Hematopoietic multipotent progenitor cell treated with erythropoietin and hydrocortisone succinate and interleukin-3 and kit ligand, for 4 days (in vitro differentiated cells): ENCODE measurements at places on chromosomes 1 and 21.

DNA sequence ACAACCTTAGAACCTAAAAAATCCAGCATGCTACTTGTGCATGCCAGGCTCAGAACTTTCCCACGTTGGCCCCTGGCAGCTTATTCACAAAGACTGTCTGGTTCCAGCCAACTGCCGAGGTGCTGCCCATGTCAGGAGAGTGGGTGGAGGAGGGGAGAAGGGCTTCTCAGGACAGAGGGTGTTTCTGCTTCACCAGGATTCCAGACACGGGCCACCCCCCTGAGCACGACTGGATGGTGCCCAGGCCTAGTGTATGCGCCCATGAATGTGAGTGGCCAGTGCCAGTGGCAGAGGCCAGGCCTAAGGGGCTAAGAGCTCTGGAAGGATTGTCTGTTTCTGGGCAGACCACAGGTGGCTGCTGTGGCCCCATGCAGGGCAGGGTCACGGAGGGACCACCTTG is 148.2 kb upstream of the COL6A1 start:
- no peak for DNase-seq

DNA sequence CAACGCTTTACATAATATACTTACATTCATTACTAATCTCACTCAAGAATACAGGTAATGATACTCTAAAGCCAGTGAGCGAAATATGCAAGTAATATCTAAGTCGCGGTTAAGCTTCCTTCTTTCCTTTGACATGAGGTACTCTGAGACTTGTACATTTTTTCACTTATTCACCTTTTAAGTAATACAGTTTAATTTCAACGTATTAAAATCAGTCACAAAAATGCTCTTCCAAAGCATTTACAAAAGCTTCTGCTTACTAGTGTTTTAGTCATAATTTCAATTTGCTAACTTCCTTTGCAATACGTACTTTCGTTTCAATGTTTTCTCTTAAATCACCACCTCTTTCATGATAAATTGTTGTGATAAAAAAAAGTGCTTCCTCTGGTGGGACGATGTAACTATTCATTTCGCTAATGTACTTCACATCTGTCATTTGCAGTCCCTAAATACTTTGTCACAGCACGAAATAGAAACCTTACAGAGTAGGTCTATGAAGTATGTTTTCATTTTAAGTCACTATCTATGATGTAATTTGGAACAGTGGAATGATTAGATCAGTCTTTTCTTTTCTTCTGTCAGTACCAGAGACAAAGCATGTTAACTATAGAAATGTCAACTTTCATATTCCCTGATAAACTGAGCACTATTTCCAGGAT is 34.0 kb upstream of the ADGRL4 start:
- DNase-seq: peak; percentile 4

GRCh38 chr1:236377832-236378535 is 16.1 kb upstream of the EDARADD start:
- DNase-seq: no peak

DNA sequence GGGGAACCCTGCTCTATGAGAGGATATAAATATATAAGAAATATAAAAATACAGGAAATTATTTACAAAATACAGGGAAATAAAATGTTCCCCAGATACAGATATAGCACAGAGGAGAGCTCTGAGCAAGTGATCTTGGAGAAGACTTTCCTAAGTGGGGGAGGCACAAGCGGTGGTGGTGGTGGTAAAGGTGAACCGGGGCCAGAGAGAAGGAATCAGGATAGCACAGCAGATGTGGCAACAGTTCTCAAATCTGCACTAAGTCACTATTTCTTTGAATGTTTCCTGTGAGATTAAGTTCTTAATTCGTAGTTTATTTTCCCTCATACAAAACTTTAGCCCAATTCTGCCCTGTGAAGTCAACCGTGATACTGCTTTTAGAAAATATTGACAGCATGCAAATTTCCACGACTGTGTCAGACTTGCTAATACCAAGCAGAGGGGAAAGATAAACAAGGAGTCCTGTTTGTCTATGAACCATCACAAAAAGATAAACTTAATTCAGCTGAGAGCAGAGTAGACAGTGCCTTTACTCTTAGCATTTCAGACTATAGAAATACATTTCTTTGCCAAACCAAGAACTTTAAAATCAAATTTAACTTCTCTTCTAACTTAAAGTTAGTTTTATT is 237.5 kb upstream of the POGK start:
- DNase-seq: no peak

- DNase-seq: no peak
These were observed 28.7 kb upstream of the PWP2 start for GRCh38 chr21:44078411-44078981.

DNA sequence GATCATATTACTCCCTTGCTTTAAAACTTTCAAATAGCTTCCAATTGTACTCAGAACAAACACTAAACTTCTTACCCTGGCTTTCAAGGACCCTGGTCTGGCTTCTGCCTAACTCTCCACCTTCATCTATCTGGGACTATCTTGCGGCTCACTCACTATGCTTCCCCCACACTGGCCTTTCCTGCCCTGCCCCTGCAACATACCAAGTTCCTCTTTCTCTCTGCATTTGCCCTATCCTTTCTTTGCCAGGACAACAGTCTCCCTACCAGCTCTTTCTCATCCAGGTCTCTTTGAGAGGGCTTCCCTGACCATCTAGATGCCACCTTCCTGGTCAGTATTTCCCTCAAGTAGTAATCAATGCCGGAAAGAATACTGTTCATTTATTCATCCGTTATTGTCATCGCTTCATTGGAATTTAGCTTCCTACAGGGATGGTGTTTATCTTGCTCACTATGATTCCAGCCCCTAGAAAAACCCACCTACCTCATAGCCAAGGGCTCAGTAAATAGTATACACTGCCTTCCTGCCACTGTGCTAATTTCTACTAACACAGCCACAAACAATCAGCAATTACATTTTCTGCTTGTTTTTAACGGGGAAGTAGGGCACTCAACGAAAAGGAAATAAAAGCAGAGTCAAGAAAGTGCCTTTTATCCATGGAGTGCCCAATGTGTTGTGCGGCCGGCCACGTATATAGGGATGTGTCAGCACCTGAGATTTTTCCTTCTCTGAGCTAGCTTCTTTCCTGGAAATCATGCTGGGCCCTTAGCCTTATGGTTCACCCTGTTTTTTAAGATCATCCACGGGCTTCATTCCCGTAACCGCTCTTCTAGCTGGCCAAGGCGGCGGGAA is 521 bp upstream of the CDC7 start:
- peak; percentile 87 for DNase-seq

DNA sequence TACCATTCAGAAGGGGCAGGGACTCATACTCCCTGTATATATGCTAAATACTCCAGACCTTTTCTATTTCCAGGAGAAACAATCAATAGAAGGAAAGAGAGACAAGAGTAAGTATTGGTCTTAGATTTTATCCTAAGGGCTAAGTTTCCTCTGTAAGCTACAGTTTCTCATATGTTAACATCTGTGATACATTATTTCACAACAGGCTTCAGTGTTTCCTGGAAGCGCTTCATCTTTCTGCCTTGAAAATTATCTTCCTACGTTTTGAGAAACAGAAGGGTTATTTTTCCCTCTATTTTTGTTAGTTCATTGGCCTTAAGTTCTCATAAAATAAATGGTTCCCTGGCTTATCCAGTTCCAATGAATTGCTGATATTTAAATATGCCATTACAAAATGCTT is 15.6 kb downstream of the FMO1 start:
- DNase-seq: no peak

- DNase-seq: peak; percentile 57
These were observed 295.2 kb downstream of the HLX start for GRCh38 chr1:221174330-221174993.

DNA sequence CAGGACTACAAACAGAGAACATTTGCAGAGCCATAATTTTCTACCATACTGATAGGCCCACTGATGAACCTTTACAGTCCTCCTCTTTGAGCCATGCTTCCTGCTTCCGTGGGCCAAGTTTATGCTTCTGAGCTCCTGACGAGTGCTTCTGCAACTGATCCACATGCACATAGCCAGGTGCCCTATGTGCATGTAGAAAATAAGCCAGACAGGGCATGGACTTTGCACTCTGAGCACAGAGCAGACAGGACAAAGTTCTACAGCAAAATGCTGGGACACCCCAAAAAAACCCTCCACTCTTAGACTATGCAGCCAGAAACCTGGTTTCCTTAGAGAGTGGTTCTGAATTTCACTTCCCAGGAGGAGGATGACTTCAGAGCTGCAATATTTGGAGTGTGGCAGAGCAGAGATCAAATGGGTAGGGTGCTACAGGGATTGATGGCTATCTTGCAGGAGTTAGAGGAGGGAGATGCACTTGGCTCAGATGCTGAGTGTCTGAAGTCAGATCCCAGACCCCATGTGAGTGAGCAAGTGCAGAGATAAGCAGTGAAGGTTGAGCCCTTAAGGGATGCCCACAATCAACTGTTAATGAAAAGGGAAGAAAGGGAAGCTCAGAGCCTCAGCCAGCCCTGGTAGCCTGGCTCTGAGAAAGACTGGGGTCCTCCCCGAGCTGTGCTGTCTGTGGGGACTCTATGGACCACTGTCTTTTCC is 230.9 kb downstream of the DUSP10 start:
- DNase-seq: no peak

DNA sequence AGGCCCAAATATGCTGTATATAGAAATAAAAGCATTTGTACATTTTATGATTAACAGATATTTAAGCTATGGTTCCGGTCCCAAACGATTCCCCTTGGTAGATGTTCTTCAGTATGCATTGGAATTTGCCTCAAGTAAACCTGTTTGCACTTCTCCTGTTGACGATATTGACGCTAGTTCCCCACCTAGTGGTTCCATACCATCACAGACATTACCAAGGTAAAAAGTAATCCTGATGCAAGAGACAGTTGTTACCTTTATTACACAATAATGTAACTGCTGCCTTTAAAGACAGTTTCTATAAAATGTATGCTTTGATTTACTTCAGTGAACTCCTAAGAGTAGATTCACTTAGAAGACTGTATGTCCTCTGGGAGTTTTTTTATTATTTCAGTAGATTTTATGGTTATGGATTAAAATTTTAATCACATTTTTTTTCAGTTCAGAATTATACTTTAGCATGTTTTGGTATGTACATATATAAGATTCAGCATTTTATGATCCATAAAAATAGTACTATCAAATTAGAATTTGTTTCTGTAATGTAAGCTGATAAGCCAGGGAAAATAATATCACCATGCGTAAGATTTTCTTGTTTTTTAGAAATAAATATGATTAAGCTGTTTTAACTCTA is 96.5 kb downstream of the USP25 start:
- DNase-seq: peak; percentile 73

- DNase-seq: no peak
These were observed 69.2 kb upstream of the SGIP1 start for GRCh38 chr1:66464802-66465201.

DNA sequence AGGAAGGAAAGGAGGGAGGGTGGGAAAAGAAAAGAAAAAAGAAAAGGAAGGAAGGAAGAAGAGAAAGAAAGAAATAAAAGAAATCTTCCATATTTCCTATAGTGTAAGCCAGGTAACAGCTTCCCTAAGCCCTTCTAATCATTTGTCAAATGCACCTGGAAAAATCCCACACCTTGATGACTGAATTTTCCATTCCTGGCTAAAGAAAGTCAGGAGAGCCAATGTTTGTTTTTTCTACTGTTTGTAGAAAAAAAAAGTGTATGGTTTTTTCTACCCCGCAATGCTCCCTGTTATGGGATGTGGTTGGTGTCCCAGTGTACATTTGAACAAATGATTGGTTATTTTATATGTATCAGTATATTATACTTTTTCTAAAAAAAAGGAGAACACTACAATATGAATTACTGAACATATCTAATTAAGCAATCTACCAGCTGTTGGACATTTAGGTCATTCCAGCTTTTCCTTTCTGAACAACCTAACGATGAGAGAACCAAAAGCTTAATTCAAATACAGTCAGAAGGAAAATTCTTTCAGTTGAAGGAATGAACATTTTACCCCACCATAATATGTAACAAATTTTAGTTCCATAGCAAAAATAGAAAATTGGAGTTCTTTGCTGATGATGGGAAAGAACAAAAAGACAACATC is 355.0 kb downstream of the SETD4 start:
- DNase-seq: no peak

DNA sequence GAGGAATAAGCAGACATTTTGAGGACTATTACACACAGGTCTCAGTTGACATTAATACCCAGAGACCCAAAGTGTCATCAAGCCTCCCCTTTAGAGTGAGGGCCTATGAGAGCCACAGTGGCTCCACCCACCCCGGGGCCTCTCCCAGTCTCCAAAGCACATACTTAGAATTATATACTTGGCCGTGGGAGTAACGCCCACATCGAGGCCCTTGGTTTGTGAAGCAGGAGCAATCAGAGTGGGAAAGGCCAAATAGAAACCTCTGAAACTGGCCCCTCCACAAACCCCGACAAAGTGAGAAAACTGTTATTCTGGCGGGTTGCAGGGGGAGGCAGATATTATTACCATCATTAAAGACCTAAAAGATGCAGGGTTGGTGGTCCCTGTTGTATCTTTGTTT is 7.0 kb upstream of the DESI2 start:
- no peak for DNase-seq

GRCh38 chr1:225934711-225935110 is 6.3 kb downstream of the LEFTY2 start:
- no peak for DNase-seq

- no peak for DNase-seq
These were observed 112.9 kb downstream of the ST6GALNAC3 start for GRCh38 chr1:76187436-76187835.

DNA sequence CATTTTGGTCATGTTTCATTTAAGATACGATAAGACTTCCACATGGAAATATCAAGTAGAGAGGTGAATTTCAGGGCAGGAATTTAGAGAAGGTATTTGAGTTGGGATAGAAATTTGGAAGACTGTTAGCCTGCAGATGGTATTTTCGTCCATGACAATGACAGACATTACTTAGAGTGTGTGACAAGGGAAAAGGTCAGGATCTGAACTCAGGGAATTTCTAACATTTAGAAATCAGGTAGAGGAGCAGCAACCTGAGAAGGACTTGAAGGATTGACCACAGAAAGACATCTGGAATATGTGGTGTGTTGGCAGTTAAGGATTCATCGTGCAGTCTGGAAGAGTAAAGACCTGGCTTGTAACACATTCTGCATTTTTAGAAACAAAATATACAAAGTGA is 57.9 kb downstream of the RABGAP1L start:
- DNase-seq: no peak

GRCh38 chr1:6614929-6615785 is 1.6 kb downstream of the PHF13 start:
- peak; percentile 32 for DNase-seq
